Activated B cell treated with CpG ODN at 0.5 μM for 24 hours (primary cell): ENCODE measurements at places on chromosomes 13 and 19.

- no peak for DNase-seq
Observed at GRCh38 chr19:27972291-27973040, 1240.5 kb downstream of the UQCRFS1 start.

GRCh38 chr19:40217027-40217810, 965 bp downstream of the TTC9B start:
- DNase-seq, result no peak

- DNase-seq, result no peak
Observed at GRCh38 chr13:76516013-76516412, 370.2 kb downstream of the KCTD12 start.

DNA sequence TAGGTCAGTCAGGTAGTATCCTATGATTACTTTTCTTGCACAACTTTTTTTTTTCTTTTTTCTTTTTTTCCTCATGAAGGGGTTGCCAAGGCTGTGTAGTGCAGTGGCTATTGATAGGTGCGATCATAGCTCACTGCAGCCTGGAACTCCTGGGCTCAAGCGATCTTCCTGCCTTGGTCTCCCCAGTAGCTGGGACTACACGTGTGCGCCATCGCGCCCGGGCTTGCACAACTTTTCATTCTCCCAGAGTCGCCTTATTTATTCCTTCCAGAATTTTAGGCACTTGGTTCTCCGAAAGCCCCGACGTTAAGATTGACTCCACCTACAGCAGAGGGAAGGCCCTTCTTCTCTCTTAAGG, 867 bp upstream of the ZNF613 start:
- DNase-seq, result no peak

GRCh38 chr13:59364641-59365085, 799.1 kb downstream of the DIAPH3 start:
- DNase-seq, result no peak
